ENCODE measurements at places on chromosomes 6 and 20. TPM values are rescaled to one million over a fixed set of nuclear protein-coding genes. Genes with fewer than 3 reads are reported as not detected.

Gene CRIP3
- total RNA-seq, result 11.2 TPM

DNA sequence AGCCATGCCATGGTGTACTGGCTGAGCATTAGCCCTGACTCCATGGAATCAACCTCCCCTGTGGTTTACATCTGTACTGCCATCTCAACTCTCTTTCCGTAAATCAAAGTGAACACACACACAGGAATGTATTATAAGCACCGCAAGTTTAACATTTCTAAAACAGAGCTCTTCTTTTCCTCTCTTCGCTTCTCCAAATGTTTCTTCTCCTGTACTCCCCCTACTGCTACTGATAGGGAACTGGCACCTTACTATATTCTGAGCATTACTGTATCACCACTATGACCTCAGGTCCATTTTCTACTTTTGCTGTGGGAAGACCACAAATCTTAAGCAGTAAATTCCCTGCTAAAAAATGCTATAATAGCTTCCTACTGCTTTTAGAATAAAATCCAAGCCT is 101.2 kb downstream of the NUS1 start:
- no peak for DNase-seq
- H3K4me1 ChIP-seq, result no peaks in the 10 kb centered on the region
- no peaks in the 10 kb centered on the region for H3K27me3 ChIP-seq

Gene RPRD1B
- 22.1 TPM for total RNA-seq

DNA sequence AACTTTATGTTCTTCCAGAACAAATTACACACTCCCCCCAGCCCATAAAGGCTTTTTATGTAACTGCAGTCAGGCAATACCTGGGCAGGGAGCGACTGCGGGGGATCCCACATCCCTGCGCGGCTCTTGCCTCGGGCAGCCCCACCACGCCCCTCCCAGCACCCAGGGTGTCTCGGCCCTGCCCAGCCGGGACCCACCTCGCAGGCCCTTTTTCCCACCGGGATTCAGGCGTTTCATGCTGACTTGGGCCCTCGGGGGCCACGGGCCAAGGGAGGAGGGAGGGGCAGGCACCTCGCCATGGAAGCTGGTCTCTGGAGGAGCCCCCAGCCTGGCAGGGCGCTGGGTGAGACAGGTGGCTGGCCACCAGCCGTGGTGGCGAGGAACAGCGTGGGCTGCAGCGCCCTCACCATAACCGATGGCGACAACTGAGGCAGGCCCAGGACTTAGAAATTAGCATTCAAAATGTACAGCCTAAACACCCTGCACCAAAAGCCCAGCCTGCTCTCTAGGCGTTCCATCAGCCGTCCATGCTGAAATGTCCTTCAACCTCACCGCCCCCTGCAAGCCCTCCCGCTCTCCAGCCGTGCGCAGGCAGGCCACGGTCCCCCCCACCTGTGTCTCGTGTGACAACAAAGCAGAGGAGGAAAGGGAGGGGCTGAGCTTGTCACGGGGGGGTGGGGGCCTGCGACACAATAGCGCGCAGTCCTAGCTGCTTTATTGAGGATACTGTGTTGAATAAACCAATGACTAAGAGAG is 15.1 kb upstream of the FOXC1 start:
- no peaks in the 10 kb centered on the region for H3K27me3 ChIP-seq
- H3K4me3 ChIP-seq, result no peak overlapping the region
- no peak overlapping the region for H3K27ac ChIP-seq
- DNase-seq, result peak; percentile 44
- peaks cover 18% of the 10 kb centered on the region for H3K4me1 ChIP-seq

Gene OXT
- total RNA-seq, result not detected

GRCh38 chr20:58469616-58470015 is 45.6 kb downstream of the APCDD1L start:
- H3K27me3 ChIP-seq, result no peaks in the 10 kb centered on the region
- peak; percentile 24 for DNase-seq
- no peaks in the 10 kb centered on the region for H3K4me1 ChIP-seq
- H3K4me3 ChIP-seq, result no peak overlapping the region
- H3K27ac ChIP-seq, result no peak overlapping the region
- no peaks in the 10 kb centered on the region for H3K36me3 ChIP-seq

Data from endodermal cell (in vitro differentiated cells).